Ureter (tissue), 1 donor: ENCODE measurements at places on chromosomes 5 and 9. TPM values are rescaled to one million over a fixed set of nuclear protein-coding genes. Genes with fewer than 3 reads are reported as not detected.

- no peak for DNase-seq
These were observed 54.4 kb downstream of the AUH start for GRCh38 chr9:91307279-91307678.

Gene PCDHGA1
- total RNA-seq: 0.57 TPM

- DNase-seq: no peak
These were observed 463.9 kb upstream of the CDH9 start for GRCh38 chr5:27502236-27502635.

GRCh38 chr9:27817747-27818146 lies 244.5 kb upstream of the C9orf72 start:
- DNase-seq: no peak

DNA sequence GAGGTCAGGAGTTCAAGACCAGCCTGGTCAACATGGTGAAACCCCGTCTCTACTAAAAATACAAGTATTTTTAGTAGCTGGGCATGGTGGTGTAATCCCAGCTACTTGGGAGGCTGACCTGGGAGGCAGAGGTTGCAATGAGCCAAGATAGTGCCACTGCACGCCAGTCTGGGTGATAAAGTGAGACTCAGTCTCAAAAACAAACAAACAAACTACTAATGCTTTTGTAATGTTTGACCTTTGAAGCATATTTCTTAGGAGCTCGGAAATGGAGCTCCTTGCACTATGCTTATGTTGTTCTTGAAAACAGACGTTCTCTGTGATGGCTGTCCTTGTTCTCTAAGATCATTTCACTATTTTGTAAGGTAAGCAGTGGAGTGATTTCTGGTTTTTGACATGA lies 6.0 kb downstream of the F2RL2 start:
- no peak for DNase-seq

Gene SLC4A9
- 0.13 TPM for total RNA-seq

DNA sequence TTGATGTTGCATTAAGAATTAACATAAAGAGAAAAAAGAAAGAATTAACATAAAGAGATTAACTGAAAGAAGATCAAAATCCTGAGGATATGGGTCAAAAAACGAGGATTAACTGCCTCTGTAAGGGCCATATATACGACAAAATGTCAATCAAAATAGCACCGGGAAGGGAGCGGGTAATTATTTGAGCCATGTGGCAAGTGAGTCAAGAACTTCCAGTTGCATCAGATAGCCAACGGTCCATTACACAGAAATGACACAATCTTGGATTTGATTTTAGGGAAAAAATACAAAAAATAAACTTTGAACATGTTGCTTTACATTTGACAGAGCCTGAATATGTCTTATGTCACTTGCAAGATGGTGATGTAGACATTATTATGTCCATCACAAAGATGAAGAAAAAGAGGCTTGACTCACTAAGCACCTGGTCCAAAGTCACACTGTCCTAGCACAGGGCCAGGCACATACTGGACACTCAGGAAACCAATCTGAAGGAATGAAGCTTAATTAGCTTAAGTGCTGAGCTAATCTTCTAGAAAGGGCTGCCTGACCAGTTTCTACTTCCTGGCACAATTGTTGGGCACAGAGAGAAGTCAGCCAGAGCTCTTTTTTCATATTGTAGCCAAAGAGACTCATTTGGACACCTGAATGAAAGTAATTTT lies 273.2 kb upstream of the PAPPA start:
- no peak for DNase-seq

Gene GTF3C4
- total RNA-seq: 16.5 TPM

Gene GNE
- 19.3 TPM for total RNA-seq

DNA sequence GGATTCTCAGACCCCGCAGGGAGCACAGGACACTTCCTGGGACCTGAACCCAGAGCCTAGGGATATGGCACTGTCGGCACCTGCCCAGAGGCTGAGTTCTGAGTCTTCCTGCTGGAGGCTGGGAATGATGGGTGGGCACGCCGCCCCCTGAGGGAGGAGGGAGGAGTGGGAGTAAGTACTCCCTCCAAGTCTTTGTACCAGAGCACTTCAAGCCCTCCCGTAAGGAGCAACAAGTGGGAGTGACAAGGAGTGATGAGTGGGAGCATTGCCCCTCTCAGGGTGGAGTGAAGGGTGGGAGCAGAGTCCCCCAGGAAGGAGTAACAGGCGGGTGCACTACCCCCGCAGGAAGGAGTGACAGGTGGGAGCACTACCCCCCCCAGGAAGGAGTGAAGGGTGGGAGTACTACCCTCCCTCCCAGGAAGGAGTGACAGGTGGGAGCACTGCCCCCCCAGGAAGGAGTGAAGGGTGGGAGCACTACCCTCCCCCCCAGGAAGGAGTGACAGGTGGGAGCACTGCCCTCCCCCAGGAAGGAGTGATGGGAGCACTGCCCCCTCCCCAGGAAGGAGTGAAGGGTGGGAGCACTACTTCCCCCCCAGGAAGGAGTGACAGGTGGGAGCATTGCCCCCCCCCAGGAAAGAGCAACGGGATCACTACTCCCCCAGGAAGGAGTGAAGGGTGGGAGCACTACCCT lies 100.1 kb downstream of the CACNA1B start:
- DNase-seq: no peak

- DNase-seq: no peak
These were observed 86.4 kb downstream of the ADRB2 start for GRCh38 chr5:148912714-148913398.

DNA sequence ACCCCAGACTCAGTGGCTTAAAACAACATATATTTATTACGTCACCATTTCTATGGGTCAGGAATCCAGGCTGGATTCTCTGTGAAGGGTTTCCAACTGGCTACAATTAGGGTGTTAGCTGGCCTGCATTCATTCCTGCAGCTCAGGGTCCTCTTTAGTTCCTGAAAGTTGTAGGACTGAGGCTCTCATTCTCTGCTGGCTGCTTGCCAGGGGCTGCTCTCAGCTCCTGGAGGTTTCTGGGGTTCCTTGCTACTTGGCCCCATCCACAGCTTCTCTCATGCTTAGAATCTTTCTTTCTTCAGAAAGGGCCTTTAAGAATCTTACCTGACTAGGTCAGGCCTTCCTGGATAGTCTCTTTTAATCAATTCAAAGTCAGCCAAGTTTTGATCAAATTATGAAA lies 424.6 kb downstream of the GADD45G start:
- no peak for DNase-seq
